ENCODE measurements at places on chromosomes 13 and 19. TPM values are rescaled to one million over a fixed set of nuclear protein-coding genes. Genes with fewer than 3 reads are reported as not detected.

DNA sequence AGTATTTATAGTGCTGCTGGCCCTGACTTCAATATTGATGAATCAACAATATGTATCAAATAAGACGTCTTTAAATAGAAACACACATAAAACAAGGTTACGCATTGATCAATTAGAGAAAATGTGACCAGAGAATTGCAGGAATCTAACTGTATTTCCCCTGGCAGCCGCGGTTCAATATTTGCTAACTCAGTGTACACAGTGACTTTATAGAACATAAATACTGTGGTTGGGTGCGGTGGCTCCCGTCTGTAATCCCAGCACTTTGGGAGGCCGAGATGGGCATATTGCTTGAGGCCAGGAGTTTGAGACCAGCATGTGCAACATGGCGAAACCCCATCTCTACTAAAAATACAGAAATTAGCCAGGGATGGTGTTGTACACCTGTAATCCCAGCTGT lies 22.8 kb upstream of the UPF3A start:
- DNase-seq, result no peak

ZNF765 gene
- polyA plus RNA-seq, result 9.6 TPM

KLF2 gene
- 24.6 TPM for polyA plus RNA-seq

DACT3 gene
- polyA plus RNA-seq, result 26.4 TPM

DNA sequence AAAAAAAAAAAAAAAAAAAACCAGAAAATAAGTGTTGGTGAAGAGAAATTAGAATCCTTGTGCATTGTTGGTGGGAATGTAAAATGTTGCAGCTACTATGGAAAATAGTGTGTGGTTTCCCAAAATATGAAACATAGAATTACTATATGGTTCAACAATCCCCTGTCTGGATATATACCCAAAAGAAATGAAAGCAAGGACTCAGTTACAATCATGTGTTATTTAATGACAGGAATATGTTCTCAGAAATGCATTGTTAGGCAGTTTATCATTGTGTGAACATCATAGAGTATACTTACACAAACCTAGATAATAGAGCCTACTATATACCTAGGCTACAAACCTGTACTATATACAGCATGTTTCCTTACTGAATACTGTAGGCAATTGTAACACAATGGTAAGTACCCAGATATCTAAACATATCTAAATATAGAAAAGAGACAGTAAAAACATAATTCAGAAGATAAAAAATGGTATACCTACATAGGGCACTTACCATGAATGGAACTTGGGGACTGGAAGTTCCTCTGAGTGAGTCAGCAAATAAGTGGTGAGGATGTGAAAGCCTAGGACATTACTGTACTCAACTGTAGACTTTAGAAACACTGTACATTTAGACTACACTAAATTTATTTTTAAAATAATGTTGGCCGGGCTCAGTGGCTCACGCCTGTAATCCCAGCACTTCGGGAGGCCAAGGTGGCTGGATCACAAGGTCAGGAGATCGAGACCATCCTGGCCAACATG lies 25.7 kb upstream of the SLC7A1 start:
- no peak for DNase-seq

PLPPR2 gene
- polyA plus RNA-seq, result 18.7 TPM

GRCh38 chr13:42149136-42149535 lies 100.7 kb downstream of the DGKH start:
- no peak for DNase-seq

ATP1A3 gene
- 0.34 TPM for polyA plus RNA-seq

GRCh38 chr13:33394294-33394932 lies 108.9 kb upstream of the STARD13 start:
- no peak for DNase-seq

GRCh38 chr19:843180-843835 lies 2.5 kb downstream of the PRTN3 start:
- DNase-seq, result no peak

DNA sequence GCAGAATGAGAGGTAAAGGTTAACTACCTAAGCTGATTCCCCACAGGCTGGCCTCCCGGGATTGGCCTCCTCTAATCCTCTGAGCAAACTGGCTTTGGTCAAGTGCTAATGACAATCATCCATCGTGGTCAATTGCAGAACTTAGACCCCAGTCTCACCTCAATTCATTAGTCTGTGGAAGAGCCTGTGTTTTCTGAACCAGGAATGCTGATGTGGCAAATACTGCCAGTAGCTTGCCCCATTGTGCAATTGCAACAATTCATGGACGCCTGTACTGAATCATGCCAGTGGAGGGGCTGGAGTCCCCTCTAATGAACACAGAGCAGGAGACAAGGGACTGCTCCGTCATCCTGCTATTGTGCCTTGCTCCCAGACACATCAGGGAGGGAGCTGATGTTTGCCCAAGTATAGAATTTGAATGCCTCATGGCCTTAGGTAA lies 1256.5 kb downstream of the EFNB2 start:
- DNase-seq, result no peak

CEBPA gene
- polyA plus RNA-seq, result 3.1 TPM

CGB1 gene
- polyA plus RNA-seq, result not detected

DNA sequence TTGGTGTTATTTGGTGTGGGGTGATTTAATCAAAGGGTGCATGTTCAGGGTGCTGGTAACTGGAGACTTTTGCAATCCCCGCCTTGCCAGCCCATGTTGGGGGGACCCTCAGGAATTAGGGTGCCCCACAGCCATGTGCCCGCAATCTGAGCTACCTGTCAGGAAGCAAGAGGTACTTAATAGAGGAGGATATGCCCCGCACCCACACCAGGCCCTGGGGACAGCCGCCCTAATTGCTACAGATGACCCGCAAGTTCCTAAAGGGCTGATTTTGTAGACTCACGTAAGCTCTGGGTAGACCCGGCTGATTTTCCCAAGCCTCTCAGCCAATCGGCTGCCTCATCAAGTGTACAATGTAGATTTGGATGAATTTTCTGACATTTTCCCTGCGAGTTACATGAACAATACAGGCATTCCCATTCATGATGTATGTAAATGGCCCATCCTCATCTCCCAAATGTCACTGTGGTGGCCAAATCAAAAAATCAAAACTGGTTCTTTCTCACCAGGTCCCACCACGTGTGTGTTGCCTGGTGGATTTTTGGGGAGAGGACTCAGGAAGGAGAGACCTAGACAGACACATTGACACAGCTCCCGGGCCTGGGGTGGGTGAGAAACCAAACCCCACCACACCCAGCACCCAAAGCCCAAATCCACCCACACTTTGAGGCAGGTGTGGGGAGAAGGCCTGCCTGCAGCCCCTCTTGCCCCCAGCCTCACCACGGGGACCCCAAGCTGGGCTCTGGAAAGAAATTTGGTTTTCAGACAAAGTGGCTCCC lies 119.2 kb upstream of the SPACA7 start:
- no peak for DNase-seq

DNA sequence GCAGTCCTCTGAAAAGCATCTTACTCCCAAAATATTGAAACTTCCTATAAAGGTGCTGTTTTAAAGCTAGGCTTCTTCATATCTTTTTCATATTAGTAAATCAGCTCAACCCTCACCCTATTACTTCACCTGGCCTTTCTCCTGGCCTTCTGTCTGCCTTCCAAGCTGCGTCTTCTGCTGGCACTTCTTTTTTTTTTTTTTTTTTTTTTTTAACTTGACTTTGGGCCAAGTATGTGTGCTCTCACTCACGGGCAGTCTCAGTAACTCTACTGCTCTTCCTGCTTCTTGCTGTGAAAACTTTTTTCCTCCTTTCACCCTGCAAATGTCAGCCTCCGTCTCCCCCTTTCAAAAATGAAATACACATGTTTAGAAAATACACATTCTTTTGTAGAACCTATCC lies 41.2 kb upstream of the KCTD4 start:
- no peak for DNase-seq

STX10 gene
- polyA plus RNA-seq, result 54.2 TPM

DNA sequence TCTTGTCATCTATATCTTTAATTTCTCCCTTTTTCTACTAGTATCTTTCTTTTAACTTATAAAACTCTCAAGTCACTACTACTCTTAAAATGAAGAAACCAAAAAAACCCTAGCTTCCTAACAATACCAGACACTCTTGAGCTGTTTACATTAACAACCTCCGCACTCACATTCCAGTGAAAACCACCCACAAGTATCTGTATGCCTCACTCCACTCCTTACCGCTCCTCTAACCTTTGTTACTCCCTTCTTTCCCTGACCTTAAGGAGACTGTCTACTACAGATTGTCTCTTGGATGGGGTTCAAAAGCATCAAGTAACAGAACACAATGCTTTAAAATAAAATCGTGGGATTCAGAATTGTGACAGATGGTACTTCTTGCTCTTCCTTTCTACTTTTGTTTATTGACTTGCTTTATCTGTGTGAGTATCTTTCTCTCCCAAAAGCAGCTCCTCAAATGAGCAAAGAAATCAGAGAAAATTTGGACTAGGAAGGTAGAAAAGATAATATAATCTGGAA lies 110.0 kb upstream of the FBXL3 start:
- no peak for DNase-seq

DNA sequence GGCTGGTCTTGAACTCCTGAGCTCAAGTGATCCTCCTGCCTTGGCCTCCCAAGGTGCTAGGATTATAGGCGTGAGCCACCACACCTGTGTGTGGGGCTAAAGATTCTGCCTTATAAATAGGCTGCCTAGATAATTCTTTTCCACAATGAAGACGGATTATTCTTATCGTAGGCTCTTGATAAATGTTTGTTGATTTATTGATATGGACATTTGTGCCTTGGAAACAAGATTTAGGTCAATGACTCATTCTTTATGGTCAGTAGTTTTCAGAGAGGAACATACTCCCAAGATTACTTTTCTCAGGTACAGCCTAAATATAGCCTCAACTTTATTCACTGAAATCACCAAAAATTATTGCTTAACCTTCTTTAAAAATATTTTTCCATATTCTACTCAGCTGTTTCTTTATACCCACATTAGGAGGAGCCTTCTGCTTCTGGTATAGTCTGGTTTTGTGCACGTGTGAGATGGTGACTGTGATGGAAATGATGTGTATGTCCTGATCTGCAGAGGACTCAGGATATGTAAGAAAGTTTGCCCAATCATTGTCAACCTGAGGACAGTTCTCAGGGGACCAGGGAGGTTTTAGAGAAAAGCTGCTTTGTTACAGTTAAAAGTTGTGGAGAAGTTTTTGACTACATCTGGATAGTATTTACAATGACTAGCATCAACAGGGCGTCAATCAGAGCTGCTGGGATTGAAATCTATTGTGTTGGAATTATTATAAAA lies 208.9 kb downstream of the DNAJC15 start:
- DNase-seq, result no peak

DNA sequence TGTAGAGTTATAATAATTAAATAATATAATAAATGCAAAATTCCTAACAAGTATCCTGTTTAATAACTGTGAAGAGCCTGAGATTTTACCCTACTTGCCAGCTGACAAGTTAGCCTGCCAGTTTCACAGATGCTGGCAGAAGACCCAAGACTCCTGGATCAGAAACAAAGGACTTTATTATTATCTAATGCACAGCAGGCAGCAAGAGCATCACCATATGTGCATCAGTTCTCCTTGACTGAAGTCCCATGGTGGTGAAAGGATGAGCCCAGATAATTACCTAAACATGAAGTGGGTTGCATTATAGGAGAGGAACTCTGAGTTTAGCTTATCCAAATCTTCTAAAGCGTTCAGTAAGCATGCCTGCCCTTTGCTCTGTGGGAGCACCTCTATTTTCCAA lies 39.1 kb upstream of the MTIF3 start:
- no peak for DNase-seq

CEACAM5 gene
- 0.04 TPM for polyA plus RNA-seq

GRCh38 chr13:61774903-61775302 lies 359.3 kb upstream of the PCDH20 start:
- no peak for DNase-seq

- no peak for DNase-seq
These were observed 16.8 kb upstream of the SIGLEC6 start for GRCh38 chr19:51548213-51548651.

DNA sequence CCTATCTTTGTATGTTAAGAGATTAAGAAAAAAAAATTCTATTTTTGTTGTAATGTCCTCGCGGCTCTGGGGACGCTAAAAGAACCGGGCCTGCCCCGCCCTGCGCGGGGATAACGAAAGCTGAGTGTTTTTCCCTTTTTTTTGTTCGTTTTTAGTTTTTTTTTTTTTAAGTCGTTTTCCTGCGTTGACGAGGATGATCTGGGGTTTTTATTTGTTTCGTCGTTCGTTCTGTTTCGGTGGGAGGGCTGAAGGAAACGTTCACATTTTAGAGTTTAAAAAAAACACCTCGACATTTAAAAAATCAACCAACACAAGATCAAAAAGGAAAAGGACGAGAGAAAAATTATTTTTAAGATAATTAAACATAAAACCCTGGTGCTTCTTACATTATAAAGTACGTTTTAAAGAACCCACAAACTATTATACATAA lies 5.6 kb downstream of the LYL1 start:
- DNase-seq, result no peak

Data from right renal pelvis (tissue), 4 donors.